Muscle of arm (tissue), 14 donors: ENCODE measurements at places on chromosomes 6 and 20. TPM values are rescaled to one million over a fixed set of nuclear protein-coding genes. Genes with fewer than 3 reads are reported as not detected.

DNA sequence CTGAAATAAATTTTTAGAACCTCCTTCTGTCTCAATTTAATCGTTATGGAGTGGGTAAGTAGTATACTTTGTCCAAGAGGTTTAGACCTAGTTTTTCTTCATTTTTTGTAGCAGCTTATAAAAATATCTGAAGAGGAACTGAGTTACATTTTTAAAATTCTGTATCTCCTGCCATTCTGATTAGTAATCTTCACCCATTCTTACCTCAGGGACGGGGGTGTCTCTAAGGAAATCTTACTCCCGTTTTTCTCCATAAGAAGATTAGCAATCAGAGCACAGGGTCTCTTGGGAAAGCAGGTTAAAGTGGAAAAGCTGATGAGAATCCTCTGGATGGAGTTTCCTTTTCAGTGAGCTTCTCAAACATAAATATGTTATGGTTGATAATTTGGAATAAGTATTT, 259.3 kb upstream of the FAM83B start:
- DNase-seq, result no peak

DNA sequence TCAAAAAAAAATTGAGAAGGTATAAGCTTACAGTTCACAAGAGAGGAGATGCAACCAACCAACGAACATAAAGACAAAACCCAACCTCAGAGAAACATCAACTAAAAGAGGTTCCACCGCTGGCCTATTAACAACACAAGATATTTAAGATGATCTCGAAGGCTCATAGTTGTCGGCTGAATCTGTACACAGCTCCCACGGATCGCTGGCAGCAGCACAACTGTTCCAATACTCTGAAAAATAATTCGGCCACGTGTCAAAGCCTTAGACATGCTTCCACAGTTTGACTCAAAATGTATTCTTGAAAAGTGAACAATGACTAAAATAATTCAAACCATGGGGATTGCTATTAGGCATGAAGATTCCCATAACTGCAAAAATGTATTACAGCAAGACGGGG, 13.7 kb downstream of the EXOC2 start:
- DNase-seq, result no peak

DNA sequence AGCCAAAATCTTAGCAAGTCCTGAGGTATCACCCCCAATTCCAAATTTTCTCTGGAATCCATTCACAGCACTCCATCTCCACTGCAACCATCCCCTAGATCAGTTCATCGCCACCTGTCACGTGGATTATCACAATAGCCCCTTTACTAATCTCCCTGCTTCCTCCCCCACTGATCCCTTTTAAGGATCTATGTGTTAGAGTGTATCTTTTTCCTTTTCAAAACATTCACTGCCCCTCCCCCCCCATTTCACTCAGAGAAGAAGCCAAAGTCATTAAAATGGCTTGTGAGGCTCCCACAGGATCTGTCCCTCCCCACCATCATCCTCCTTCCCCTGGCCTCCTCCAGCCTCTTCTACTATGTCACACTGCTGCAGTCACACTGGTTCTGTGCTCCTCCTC, 18.4 kb upstream of the SPAG4 start:
- DNase-seq, result no peak

- DNase-seq, result no peak
Observed at GRCh38 chr6:159461266-159461665, 231.8 kb downstream of the SOD2 start.

- peak; percentile 45 for DNase-seq
Observed at GRCh38 chr6:17281497-17282481, 628 bp downstream of the RBM24 start.

GRCh38 chr20:50378170-50379000, 131.8 kb upstream of the PTPN1 start:
- no peak for DNase-seq

GRCh38 chr6:73314577-73315492, 39.2 kb downstream of the DPPA5 start:
- DNase-seq, result no peak

DNA sequence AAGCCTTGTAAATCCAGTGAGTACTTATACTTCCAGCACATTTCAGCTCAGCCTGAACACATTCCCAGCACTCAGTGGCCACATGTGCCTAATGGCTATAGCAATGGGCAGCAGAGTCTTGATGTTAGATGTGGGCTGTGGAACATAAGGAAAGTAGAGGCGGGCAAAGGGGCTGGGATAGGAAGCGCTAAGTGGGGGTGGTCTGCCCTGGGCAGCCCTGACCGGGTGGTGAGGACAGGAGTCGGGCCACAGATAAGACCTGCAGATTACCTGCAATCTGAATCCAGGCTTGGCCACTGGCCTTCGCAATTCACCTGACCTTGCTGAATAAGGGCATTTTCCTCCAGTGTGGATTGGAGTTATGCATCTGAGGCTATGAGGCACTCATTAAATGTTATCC, 11.1 kb upstream of the HMGA1 start:
- no peak for DNase-seq

DNA sequence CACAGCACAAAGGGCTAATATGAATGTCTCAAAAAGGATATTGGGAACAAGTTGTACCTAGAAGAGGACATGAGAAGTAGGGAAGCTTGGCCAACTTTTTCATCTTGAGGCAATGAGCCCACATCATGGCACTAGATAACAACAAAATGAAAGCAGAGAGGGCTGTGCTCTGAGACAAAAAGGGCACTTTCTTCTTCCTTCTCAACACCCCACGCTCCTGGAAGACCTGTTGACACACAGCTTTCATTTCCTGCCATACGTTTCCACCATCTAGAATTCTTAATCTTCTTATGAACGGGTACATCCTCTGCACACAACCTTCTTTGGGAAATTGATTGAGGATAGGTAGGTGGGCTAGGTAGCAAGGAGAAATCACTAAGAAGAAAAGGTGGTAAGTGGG, 187.8 kb upstream of the STXBP5 start:
- no peak for DNase-seq

DNA sequence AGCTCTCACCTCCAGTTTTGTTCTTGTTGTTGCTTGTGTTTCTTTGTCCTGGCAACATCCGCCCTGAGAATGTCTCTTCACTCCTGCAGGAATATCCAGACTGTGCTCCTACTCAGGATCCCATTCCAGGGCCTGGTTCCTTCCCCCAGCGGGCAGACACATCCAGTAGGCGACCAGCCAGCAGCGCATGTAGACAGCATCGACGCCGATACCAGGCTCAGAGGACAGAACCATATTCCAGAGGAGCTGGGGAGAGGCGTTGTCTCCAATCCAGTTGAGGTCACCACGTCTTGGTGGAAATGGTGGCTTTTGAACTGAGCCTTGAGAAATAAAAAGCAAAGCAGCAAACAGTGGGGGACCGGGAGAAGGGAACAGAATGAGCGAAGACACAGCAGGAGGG, 114.6 kb upstream of the THBS2 start:
- DNase-seq, result no peak

DNA sequence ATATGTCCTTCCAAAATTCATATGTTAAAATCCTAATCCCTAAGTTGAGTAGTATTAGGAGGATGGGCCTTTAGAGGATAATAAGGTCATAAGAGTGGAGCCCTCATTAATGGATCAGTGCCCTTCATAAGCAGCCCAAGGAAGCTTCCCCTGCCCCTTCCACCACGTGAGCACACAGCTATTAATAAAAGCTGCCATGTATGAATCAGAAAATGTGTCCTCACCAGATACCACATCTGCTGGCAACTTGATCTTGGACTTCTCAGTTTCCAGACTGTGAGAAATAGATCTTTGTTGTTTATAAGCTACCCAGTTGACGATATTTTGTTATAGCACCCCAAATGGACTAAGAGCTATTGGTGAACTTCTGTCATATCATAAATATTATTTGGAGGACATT, 207.7 kb upstream of the HDDC2 start:
- no peak for DNase-seq

DNA sequence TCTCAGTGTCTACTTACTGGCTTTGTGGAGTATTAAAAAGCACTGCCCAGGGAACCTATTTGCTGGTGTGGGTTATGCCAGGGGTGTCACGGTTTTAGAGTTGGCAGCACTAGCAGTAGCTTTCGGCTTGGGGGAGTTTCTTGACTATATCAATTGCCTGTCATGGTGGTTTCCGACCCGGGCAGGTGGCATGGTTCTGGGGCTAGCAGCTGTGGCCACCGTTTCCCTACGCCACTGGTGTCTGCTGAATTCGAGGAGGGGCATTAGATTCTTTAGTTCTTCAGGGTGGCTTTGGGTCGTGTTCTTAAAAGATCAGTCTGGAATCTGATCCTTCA, 55.6 kb upstream of the FOXC1 start:
- no peak for DNase-seq

DNA sequence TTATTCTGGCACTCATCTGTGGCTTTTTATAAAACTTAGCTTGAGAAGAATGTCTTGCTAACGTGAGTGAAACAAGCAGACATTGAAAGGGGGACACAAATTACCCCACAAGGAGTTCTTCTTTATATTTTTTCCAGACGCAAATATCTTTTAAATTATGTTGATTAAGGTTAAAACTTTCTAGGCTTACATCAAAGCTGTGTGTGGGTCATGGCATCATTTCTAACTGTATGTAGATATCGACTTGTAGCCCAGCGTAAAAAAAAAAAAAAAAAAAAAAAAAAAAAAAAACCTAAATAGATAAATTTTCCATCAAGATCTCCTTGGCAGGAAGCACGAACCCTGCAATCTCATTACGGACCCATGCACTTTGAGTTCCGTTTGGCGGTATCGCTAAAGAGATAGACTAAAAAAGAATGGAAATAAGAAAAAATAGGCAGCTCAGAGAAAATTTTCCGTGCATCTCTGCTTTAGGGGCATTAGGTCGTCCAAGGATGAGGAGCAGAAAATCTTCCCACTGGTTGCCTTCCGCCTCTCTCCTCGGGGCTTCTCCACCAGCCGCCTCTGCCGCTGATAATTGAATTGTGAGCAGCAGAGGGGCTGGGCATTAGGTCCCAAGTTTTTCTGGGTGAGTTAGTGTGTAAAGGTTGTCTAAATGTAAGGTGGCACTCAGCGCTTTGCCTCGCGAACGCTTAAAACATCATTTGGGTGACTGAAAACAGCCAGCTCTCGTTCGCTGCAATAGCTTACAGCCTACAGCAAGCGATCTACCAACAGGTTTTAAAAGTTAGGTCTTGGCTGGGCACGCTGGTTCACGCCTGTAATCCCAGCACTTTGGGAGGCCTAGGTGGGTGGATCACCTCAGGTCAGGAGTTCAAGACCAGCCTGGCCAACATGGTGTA, 194.0 kb downstream of the TRIM27 start:
- no peak for DNase-seq

DNA sequence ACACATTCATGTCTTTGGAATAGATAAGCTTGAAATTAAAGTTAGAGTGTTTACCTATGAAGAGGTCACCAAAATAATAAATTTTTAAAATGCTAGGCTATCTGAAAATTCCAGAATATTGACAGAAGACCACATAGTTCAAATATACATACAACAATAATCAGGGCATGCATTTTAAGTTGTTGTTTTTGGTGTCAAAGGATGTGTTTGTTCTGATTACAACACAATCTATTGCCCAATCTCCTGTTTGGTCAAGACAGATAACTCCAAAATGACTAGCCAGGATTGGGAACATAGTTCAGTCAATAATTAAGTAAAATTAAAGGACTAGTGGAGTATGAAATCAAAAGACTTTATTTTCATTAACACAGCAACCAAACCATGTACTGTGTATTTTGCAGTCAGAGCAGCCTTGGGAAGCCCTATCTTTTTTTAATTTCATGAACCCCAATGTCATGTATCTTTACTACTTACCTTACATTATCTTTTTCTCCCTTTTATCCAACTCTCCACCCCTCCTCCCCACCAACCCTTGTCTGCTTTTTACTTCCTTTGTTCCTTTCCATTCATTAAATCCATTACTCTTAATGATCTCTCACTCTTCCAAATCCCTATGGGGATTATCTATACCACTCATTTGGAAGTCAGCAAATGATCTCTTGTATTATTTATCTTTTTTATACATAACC, 111.2 kb downstream of the CDK19 start:
- DNase-seq, result no peak

The UFL1 gene
- polyA plus RNA-seq, result 31.4 TPM

The SPAG4 gene
- 2.5 TPM for polyA plus RNA-seq

The SEC23B gene
- polyA plus RNA-seq, result 25.0 TPM

The GFRAL gene
- polyA plus RNA-seq, result 0.24 TPM

The CD2AP gene
- polyA plus RNA-seq, result 20.5 TPM

The ELOVL4 gene
- 3.6 TPM for polyA plus RNA-seq

The KIAA1755 gene
- 15.1 TPM for polyA plus RNA-seq

The FOXS1 gene
- polyA plus RNA-seq, result not detected

The LAMA4 gene
- 211 TPM for polyA plus RNA-seq
